ENCODE measurements at places on chromosomes 5 and 9. TPM values are rescaled to one million over a fixed set of nuclear protein-coding genes. Genes with fewer than 3 reads are reported as not detected.
A peak's percentile ranks its signal among the peaks of the same experiment; 100 is the strongest.

The GRAMD2B gene
- total RNA-seq: 33.4 TPM

The FOXD4L5 gene
- 0.11 TPM for total RNA-seq

The ACTBL2 gene
- total RNA-seq: not detected

The CDKN2B gene
- 3.6 TPM for total RNA-seq

The FOXE1 gene
- not detected for total RNA-seq

The FOXD4L3 gene
- not detected for total RNA-seq

DNA sequence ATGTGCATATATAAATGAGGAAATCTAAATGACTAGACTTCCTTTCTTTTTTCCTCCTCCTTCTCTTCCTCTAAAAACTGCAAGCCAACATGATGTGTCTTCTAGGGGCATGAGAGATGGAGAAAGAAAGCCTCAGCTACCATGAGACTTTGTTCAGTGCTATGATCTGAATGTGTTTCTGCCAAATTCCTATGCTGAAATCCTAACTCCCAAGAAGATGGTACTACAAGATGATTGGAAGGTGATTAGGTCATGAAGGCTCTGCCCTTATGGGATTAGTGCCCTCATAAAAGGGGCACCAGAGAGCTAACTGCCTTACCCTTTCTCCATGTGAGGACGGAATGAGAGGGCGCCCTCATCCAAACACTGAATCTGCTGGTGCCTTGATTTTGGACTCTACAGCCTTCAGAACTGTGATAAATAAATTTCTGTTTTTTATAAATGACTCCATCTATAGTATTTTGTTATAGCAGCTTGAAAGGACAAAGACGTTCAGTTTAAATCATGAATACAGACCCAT, 72.2 kb upstream of the IL6ST start:
- no peak for DNase-seq

DNA sequence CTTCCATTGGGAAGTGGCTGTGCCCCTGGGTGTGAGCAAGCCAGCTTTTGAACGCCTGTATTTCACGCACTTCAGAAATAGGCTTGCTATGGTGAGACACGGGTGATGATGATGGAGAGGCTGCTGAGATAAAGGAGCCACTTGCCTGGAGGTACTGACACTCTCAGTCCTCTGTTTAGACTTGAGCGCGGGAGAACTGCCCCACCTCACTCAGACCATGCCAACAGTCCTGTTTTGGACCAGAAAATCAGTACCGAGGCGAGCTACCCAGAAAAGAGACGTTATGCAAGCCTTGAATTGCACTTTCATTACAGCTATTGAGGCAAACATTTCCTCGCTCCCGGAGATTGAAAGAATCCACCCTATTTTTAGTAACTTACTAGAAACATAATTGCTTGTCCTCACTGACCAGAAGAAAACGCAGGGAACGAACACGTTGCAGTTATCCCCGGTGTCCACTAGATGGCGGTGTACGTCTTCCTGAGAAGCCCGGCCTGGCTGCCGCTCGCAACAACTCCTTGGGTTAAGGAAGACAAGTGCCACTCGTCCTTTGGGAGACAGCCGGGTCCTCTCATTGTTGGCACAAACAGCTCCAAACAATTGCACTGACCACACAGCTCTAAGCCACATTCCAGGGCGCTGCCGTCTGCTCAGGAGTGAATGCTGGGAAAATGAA, 142.4 kb downstream of the PSAT1 start:
- peak; percentile 86 for DNase-seq

- DNase-seq: no peak
Measured at GRCh38 chr5:33409435-33410170, 31.2 kb upstream of the TARS1 start.

GRCh38 chr9:107279086-107279485, 4.0 kb upstream of the RAD23B start:
- DNase-seq: no peak

DNA sequence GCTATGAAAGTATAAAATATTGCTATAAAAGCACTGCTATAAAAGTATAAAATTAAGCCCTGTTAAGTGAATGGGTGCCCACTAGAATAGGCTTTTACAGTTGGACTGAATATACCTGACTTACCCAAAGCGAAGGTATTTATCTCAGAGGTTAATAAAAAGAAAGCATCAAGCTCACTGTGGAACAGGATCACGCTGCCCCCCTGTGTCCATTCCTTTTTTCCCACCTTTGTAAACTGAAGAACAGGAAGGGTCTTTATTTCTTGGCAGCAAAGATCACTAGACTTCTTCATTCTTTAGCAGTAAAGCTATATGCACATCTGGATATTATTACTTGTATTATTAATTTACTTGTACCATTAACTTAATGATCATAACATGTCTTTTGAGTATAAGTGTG, 22.1 kb upstream of the PLPP6 start:
- DNase-seq: no peak

GRCh38 chr5:40983781-40984180, 74.5 kb downstream of the C7 start:
- no peak for DNase-seq

- DNase-seq: no peak
Measured at GRCh38 chr5:88669371-88670050, 213.5 kb downstream of the MEF2C start.

- no peak for DNase-seq
Measured at GRCh38 chr5:10431415-10431814, 10.3 kb upstream of the ROPN1L start.

GRCh38 chr9:131019388-131020239, 10.6 kb downstream of the LAMC3 start:
- DNase-seq: no peak

GRCh38 chr5:177983763-177984583, 12.1 kb downstream of the PROP1 start:
- DNase-seq: no peak

DNA sequence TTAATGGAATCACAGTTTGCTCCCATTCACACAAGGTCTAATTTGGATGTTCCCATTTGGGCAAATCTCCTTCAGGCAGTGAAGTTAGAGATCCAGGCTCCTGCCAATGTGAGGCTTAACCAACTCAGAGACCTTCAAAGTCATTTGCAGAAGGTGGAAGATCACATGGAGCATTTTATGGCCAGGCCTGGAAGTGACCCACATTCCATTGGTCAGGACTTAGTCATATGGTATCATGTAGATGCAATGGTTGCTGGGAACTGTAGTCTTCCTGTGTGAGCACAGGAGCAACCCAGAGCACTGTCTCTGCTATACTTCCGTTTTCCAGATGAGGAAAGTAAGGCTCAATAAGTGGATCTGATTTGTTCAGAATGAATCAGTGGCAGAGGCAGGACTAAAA, 292.7 kb upstream of the SMARCA2 start:
- DNase-seq: no peak

GRCh38 chr5:14362491-14362890, 219.1 kb upstream of the OTULINL start:
- DNase-seq: no peak

- no peak for DNase-seq
Measured at GRCh38 chr5:83281658-83282057, 189.9 kb upstream of the VCAN start.

GRCh38 chr5:132666310-132667123, 7.3 kb upstream of the IL4 start:
- no peak for DNase-seq

- no peak for DNase-seq
Measured at GRCh38 chr5:97629276-97629675, 446.2 kb upstream of the RIOK2 start.

- no peak for DNase-seq
Measured at GRCh38 chr9:110065532-110065931, 142.4 kb downstream of the C9orf152 start.

DNA sequence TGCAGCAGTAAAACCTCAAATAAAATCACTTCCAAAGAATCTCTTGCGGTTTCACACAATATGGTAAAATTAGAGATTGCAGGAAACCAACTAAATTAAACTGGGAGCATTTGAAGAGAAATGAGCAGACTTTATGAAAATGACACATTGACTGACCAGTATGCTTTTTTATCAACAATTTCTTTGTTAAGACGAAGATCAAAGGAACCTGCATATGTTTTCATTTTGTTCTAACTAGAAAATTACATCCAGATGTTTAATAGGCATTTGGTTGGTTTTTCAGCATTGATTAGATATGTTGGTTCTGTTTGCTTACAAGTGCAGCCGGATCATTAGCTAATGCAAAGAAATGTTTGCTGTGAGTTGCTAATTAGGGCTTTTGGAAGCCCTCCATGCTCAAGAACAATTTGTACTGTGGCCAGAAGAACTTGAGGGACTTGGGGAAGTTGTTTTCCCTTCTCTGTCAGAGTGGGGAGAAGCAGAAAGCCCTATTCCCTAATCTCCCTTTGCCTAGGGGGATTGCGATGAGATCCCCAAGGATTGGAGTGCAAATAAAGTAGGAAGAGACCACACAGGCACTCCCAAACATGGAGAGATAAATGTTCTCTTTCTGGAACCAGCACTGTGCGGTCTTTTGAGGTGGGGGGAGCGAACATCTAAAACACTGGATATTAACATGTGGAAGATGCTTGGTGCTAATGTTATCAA, 4.5 kb upstream of the TLE1 start:
- DNase-seq: no peak

DNA sequence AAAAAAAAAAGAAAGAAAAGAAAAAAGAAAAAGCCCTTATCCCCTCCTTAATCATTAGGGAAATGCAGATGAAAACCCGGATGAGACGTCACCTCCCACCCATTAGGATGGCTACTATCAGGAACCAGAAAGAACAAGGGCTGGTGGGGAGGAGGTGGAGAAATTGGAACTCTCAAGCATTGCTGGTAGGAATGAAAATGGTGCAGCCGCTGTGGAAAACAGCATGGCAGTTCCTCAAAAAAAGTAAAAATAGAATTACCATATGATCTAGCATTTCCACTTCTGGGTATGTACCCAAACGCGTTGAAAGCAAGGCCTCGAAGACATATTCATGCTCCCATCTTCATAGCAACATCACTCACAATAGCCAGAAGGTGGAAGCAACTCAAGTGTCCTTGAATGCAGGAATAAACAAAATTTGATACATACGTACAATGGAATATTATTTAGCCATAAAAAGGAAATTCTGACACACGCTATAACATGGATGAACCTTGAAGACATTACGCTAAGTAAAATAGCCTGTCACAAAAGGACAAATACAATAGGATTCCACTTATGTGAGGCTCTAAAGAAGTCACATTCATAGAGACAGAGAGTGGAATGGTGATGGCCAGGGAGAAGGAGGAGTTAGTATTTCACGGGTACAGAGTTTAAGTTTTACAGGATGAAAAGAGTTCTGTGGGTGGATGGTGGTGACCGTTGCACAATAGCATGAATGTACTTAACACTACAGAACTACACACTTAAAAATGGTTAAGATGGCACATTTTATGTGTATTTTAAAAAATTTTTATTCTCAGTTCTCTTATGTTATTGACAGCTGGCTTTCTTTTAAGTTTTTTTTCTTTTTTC, 166.8 kb upstream of the IER5L start:
- DNase-seq: no peak

GRCh38 chr5:40078898-40079575, 600.7 kb upstream of the PTGER4 start:
- no peak for DNase-seq

GRCh38 chr5:10653751-10654400, 90.0 kb downstream of the ANKRD33B start:
- no peak for DNase-seq

DNA sequence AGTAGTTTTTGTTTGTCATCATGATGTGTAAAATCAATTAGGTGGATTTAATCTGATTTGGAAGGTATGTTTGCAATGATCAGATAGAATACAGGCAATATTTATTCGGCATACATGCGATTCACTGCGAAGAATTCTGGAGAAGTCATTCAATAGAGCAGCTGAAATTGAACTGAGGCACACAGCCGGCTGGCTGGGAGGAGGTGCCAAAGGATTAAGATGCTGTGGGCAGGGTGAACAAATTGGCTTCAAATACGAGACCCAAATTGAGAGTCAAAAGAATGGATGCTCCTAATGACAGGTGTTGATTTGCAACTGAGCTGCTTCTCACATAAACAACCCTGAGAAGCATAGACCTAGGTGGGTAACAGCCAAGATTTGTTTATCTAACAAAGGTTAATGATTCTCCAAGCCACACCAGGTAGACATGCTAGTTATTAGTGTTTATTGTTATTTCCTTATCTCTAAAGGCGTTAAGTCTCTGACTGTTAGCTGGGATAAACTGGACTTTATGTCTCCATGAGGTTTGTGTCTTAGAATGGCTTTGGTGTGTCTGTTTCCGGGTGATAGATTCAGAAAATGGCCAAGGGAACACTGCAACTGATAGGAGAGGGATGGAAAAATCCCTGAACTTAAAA, 55.3 kb upstream of the CLINT1 start:
- no peak for DNase-seq

DNA sequence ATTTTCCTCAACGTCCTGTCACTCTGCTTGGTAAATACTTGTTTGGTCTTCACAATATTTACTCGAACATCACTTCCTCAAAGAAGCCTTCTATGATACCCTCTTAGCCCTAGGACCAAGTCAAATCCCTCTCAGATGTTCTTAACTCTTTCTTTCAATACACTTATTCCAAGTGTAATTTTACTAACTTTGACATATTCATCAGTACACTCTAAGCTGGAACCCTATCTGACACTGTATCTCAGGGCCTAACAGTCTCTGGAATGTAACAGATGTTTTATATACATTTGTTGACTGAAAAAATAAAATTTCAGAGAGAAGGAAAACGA, 19.6 kb downstream of the SIL1 start:
- no peak for DNase-seq

DNA sequence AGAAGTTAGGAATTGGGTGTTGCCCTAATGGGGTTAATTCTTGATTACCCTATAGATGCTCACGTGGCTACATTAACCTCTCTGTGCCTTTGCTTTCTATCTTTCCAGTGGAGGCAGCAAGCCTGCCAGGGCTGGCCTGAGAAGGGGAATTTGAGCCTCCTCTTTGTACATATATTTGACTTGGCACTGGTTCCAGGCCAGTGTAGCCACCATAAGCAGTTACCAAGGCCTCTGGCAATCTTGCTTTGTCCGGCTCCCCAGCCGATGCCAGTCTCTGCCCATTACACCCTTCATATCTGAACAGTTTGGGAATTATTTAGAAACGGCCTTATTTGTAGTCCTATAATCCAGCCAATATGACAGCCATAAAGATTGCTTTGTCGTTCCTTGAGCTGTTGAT, 58.6 kb upstream of the PPARGC1B start:
- no peak for DNase-seq

GRCh38 chr5:124285733-124286132, 460.7 kb downstream of the ZNF608 start:
- DNase-seq: no peak

- no peak for DNase-seq
Measured at GRCh38 chr9:110179734-110180133, 28.2 kb downstream of the C9orf152 start.

DNA sequence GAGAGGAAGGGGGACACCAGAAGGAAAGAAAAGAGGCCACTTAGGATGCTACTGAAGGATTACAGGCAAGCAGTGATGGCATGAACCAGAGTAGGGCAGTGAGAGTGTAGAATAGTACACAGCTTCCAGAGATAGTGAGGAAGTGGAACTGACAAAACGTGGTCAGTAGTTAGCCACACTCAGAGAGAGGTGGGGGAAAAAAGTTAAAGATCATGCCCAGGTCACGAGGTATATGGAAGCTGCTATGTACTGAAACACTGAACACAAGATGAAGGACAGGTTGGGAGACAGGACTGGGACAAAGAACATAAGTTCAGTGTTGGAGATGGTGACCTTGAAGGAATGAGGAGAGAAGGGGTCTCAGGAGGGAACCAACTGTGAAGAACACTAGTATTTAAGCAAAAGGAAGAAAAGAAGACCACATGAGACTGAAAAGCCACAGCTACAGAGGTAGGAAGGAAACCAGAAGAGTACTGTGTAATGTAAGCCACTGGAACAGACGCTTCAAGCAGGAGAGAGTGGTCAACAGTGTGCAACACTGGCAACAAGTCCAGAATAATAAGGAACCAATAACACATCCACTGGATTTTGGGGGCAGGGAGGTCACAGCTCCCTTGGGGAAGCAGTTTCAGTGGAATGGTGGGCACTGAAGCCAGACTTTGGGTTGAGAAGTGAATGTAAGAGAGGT, 45.5 kb downstream of the ELL2 start:
- no peak for DNase-seq

Measured in cardiac septum (tissue), 1 donor.